CD4-positive, alpha-beta T cell treated with Interleukin-4 for 1 hour (primary cell): ENCODE measurements at places on chromosomes 12 and 14.

DNA sequence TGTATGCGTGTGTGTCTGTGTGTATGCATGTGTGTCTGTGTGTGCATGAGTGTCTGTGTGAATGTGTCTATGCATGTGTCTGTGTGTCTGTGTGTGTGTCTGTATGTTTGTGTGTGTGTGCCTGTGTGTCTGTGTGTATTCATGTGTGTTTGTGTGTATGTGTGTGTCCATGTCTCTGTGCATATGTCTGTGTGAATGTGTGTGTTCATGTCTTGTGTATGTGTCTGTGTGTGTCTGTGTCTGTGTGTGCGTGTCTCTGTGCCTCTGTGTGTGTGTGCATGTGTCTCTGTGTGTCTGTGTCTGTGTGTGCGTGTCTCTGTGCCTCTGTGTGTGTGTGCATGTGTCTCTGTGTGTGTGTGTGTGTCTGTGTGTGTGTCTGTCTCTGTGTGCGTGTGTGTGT, 82.4 kb downstream of the NINJ2 start:
- DNase-seq, result no peak

- DNase-seq, result no peak
Observed at GRCh38 chr12:105939181-105939721, 199.5 kb downstream of the NUAK1 start.

DNA sequence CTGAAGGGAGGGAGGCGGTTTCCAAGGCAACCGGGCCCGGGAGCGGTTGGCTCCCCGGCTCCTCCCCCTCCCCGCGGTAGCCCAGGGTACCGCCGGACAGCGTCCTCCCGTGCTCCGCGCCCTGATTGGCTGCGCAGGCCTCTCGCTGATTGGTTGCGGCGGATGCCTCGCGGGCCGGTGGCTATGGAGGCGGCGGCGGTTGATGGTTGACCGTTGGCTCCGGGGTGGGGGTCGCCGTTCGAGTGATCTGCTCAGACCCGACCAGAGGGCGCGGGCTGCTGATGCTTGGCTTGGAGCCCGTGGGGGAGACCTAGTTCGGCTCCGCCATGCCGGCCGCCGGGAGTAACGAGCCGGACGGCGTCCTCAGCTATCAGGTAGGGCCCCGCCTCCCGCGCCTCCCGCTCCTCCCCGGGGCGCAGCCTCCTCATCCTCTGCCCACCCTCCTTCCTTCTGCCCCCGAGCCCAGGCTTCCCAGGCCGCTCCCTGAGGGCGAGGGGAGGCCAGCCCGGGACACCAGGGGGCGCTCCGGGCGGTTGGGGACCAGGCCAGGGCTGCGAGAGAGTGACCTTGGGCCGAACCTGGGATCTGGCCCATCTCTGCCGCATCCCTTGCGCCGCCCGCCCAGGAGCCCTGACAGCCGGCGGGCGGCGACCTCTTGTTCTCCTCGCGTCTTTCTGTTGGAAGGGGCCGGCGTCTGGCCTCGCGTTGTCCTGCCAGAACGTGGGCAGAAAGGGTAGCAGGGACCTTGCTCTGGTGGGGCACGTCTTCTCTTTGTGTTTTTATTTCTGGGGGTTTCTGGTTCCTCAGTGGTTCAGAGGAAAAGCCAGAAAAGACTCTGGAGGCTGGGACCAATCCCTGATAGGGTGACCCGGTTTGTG, at the start of gene SLC4A8:
TSS of gene SLC4A8 (plus strand) at position 170 of the 878 bp plus-strand sequence. CDS start at position 327, 157 bp downstream.
- DNase-seq, result peak; percentile 83

GRCh38 chr12:47885012-47885501, 19.7 kb downstream of the VDR start:
- peak; percentile 30 for DNase-seq

DNA sequence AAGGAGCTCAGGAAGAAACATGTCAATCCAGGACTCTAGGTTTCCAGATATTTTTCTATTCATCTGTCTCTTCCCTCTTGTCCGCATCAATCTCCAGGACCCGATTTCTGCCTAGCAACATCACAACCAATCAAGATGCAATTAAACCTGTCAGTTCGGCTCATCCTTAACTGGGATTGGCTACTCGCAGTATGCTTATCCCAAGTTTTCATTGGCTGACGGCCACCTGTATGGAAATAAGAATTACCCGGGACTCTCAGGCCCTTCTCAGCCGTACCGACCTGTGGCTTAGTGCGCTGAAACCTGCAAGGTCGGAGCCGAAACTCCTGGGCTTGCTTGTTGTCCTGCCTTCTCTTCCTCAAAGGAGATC, 20.4 kb upstream of the ATP5MC2 start:
- DNase-seq, result peak; percentile 18

DNA sequence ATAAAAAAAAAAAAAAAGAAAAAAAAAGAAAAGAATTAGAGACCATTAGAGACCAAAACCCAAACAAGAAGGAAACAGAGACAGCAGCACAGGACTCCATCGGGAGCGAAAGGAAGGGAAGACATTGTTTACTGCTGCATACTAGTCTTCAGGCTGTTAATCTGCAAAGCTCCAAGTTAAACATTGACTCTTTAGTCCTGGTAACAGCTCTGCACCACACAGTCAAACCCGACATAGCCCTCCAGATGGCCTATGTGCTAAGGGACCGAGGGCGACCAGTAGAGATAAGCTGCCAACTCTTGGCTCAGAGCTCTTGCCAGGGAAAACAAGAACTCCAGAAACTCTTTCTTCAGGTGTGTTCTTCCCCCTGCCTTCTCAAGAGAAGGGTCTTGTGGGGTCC, 7.8 kb downstream of the P2RX4 start:
- DNase-seq, result no peak

GRCh38 chr14:26594148-26594547, 3.7 kb downstream of the NOVA1 start:
- DNase-seq, result no peak

GRCh38 chr12:69210661-69211060, 28.7 kb upstream of the CPSF6 start:
- DNase-seq, result no peak

GRCh38 chr12:115973968-115974724, 303.3 kb downstream of the MED13L start:
- no peak for DNase-seq

GRCh38 chr14:34956931-34957330, 25.9 kb upstream of the SRP54 start:
- no peak for DNase-seq

DNA sequence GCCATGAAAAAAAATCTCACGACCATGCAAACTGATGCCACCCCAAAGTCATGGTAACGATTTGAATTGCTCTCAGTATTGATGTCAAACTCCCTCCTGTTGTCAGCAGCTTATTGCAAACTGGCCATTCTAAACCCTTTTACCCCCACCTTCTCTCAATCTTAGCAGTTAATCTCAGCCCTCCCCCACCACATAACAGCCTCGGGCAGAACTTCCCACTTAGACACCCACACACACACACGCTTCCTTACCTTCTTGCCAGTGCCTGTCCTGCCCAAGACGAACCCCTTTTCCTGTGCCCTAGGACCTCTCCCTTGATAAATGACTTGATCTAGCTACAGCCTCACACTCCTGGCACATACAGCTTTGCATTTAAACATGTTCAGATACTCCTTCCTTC, 56.6 kb downstream of the GPATCH2L start:
- no peak for DNase-seq

DNA sequence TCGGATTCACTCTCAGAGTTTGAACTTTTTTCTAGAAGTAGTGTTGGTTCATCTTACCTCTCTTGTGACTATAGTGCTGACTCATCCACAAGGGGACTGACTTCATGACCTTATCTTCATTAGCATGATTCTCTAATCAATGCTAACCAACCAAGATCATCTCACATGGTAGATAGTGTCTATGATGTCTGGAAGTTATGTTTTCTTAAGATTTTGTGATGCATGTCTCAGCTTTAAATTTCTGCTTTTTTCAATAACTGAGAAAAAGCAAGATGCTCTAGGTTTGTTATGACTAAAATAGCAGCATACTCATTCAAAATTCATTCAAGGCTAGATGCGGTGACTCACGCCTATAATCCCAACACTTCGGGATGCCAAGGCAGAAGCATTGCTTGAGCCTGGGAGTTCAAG, 12.3 kb upstream of the SLC35E3 start:
- DNase-seq, result no peak

DNA sequence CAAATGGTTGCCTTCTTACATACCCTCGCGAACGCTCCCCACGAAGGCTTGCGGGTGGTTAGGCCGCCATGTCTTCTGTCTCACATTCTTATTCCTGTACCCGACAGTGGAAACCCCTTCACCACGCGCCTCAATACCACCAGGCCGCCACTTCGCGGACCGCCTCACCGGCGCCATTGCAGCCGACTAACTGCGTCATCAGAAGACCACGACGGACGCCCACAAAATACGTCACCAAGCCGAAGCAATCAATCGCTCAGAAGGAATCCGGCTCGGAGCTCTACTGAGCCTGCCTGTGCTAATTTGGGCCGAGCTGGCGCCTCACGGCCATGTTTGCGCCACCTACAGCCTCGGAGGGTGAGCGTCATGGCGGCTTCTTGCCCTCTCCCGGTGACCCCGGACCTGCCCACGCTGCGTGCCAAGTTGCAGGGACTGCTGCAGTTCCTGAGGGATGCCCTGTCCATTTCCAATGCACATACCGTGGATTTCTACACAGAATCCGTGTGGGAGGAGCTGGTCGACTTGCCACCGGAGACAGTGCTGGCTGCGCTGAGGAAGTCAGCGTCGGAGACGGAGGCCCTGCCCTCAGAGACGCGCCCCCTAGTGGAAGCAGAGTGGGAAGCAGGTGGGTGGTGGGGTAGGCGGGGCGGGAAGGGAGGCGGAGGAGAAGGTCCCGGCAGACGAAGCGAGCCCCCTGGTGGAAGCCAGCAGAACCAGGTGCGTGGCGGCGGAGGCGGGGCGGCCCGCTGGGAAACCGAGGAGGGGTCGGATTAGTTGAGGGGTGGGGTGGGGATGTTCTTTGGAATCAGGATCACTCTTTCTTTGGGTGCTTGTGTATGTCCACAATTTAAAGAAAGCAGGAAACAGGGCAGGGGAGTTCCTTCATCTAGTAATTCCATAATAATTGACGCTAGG, at the start of the genes CCDC59 and METTL25:
TSS of gene CCDC59 (minus strand) at position 188 of the 915 bp plus-strand sequence. CDS start at position 177, 11 bp downstream.
TSS of gene METTL25 (plus strand) at position 330 of the 915 bp plus-strand sequence. CDS start at position 367, 37 bp downstream.
- DNase-seq, result peak; percentile 98

DNA sequence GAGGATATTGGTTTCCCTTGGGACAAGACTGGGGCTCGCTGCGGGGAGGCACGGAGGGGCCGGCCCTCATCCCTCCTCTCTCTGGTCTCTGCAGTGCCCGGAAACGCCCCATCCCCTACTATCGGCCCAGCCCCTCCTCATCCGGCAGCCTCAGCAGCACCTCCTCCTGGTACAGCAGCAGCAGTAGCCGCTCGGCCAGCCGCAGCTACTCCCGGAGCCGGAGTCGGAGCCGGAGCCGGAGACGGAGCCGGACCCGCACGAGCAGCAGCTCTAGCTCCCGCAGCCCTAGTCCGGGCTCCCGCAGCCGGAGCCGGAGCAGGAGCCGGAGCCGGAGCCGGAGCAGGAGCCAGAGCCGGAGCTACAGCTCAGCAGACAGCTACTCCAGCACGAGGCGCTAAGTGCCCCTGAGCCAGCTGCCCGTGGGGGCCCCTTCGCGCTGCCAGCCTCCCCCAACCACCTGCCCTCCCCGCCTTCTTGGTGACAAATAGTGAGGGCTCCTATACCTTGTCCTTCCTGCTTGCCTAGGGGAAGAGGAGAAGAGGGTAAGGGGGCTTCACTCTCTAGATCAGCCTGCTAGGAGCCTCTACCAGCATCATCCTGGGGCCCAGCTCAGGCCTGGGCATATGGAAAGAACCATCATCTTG, 22.2 kb upstream of the HSPB8 start:
- DNase-seq, result no peak

GRCh38 chr14:89429199-89430181, 12.5 kb upstream of the FOXN3 start:
- DNase-seq, result no peak
